ENCODE measurements at places on chromosomes 7 and 10. TPM values are rescaled to one million over a fixed set of nuclear protein-coding genes. Genes with fewer than 3 reads are reported as not detected.

The STN1 gene
- 18.3 TPM for total RNA-seq

The ERCC6 gene
- total RNA-seq, result 27.1 TPM

DNA sequence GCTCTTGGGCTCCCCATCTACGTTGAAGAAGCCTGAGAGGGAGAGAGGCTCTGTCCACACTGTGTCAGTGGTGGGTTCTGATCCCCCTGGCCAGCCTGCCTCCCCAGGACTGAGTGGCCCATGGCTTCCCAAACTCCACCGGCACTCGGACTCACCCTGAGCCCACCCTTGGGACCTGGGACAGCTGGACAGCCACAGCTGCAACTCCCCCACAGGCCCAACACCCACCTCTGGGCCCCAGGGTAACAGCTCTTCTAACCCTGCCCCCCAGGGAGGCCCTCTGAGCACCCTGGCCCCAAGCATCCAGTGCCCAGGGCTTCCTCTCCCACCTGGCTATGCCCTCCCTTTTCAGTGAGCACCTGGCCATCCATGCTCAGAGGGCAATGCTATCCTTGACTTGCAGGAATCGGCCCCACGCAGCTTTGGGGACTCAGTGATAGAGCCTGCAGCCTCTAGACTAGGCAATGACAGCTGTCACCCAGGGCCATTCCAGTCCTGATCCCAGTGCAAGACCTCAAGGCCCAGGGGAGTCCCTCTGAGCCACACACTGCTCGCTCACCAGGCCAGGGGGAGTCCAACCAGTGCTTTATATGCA lies 17.9 kb downstream of the OGDHL start:
- DNase-seq, result no peak

DNA sequence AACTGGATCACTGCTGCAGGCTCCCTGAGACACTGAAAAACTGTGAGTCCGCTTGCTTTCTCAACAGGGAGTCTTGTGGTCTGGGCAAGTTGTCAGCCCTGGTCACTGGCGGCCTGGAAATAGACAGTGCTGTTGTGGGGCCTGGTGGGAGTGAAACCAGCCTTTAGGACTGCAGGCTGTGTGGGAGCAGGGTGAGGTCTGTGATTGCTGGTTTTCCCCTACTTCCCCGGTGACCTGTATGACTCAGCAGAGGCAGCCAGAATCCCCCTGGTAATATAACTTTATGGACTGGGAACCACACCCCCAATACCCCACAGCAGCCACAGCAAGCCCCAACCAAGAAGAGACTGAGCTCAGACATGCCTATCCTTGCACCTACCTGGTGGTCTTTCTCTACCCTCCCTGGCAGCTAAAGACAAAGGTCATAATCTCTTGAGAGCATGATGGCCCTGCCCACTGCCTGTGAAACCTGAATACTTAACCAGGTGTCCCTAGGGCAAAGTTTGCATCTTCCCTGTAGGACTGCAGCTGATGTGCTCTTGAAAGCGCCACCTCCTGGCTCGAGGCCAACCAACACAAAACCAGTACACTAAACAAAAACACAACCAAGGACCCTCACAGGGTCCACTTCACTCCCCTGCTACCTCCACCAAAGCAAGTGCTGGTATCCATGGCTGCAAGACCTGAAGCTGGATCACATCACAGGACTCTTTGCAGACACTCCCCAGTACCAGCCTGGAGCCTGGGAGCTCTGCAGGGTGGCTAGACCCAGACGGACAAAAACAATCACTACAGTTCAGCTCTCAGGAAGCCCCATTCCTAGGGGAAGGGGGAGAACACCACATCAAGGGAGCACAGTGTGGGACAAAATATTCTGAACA lies 7.2 kb upstream of the ADAM22 start:
- DNase-seq, result no peak

DNA sequence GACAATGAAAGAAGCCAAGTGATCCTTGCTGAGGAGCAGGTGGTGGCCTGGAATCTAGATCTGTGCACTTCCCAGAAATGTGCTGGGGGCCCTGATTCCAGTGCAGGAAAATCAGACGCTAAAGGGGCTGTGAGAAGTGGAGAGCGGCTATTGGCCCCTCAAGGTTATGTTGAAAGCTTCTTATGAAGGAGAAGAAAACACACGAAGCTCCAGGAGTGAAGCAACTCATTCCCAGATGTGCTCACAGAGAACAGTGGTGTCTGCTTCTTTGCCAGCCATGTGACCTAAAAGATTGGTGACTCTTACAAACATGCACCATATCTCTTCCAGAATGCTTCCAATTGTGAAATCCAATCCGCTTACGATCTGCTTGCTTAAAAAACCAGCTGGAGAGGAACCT lies 679.3 kb upstream of the IGFBP3 start:
- no peak for DNase-seq

DNA sequence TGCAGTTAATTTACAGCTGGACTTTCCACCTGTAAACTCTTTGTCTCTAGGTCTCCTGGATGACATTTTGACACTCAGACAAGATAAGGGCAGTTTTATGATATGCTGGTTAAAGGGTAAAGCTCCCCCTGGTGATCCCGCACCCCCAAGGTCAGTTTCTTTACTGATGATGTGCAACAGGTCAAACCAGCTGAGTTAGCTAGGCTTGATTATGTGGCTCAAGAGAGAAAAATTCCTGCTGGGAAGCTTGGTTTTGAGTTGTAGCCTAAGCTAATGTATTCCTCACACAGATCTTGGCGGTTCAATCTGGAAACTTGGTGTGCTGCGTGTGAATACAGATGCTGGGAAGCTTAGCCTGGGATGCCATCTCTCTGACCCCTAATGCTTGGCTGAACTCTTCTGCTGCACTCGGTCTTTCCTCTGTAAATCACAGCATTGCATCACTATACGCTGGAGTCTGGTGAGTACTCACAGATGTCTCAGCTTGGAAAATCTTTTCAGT lies 11.4 kb upstream of the AKR1D1 start:
- no peak for DNase-seq

DNA sequence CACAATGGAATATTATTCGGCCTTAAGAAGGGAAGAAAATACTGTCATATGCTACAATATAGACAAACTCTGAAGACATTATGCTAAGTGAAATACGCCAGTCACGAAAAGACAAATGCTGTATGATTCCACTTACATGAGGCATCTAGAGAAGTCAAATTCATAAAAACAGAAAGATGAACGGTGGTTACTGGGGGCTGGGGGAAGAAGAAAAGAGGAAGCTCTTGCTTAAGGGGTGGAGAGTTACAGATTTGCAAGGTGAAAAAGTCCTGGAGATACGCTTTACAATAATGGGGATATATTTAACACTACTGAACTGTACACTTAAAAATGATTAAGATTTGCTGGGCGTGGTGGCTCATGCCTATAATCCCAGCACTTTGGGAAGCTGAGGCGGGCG lies 49.0 kb downstream of the PSMC2 start:
- DNase-seq, result no peak

DNA sequence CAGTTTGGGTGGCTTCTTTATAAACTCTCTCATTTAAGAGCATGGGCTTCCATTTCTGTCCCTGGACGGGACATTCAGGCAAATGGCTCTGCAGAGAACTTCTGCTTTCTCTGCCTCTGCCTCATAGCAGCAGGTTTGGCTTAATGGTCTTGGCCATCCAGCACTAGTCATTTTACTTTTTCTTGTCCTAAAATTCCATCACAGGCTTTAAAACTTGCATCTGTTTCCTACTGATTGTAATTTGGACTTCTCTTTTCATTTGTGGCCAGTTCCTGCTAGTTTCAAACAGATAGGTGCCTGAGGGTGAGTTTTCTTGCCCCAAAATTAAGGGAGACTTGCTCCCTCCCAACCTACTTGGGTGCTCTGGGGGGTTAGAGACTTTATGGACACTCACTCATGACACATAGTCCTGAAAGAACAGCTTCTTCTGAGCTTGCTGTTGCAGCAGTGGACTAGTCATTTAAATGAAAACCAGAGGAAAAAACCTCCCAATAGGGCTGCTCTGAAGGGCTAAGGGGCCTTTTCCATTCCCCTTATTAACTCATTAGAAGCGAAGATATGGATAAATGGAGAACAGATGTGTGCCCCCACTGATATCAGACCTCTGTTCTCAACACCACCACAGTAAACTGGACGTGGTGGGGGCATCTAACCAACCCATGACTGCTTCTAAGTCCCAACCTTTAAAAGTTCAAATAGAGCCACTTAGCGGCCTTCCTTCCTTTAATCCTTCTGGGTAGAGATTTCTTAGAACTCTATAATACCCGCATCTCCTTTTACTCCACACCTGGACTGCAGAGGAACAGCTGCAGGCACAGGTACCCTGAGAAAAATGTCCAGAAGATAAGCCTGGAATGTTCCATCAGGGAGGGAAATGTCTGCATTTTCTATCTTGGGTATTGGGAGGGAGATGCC lies 38.8 kb downstream of the SVOPL start:
- no peak for DNase-seq

GRCh38 chr7:25314094-25314730 lies 85.9 kb upstream of the NPVF start:
- DNase-seq, result no peak

Data from urinary bladder (tissue), 4 donors.